Left lung (tissue), 14 donors: ENCODE measurements at places on chromosomes 5 and 9. TPM values are rescaled to one million over a fixed set of nuclear protein-coding genes. Genes with fewer than 3 reads are reported as not detected.
A peak's percentile ranks its signal among the peaks of the same experiment; 100 is the strongest.

The PCDHGA5 gene
- 2.0 TPM for total RNA-seq

The PRLR gene
- total RNA-seq = 0.84 TPM

GRCh38 chr9:121292801-121293241, 24.9 kb downstream of the GSN start:
- no peaks in the 10 kb centered on the region for H3K27me3 ChIP-seq
- H3K4me3 ChIP-seq = no peak overlapping the region
- H3K27ac ChIP-seq = no peak overlapping the region
- DNase-seq = no peak
- peaks cover 80% of the 10 kb centered on the region for H3K4me1 ChIP-seq

DNA sequence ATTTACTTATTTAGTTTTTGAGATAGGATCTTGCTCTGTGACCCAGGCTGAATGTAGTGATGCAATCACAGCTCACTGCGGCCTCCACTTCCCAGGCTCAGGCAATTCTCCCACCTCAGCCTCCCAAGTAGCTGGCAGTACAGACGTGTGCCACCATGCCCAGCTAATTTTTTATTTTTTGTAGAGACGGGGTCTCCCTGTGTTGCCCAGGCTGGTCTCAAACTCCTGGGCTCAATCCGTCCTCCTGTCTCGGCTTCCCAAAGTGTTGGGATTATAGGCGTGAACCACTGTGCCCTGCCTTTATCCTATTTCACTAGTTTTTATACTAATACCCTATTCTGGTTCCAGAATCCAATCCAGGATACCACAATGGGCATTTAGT, 6.8 kb downstream of the RPS14 start:
- H3K36me3 ChIP-seq = peaks cover 62% of the 10 kb centered on the region
- no peak overlapping the region for H3K4me3 ChIP-seq
- no peak overlapping the region for H3K27ac ChIP-seq
- peaks cover 3% of the 10 kb centered on the region for H3K4me1 ChIP-seq
- DNase-seq = no peak

- no peak for DNase-seq
- no peak overlapping the region for H3K4me3 ChIP-seq
- no peaks in the 10 kb centered on the region for H3K27me3 ChIP-seq
- H3K4me1 ChIP-seq = no peaks in the 10 kb centered on the region
- H3K27ac ChIP-seq = no peak overlapping the region
- H3K36me3 ChIP-seq = no peaks in the 10 kb centered on the region
These were observed 29.7 kb downstream of the MEGF10 start for GRCh38 chr5:127320032-127320965.

- no peaks in the 10 kb centered on the region for H3K36me3 ChIP-seq
- peak overlapping the region; percentile 91 for H3K27ac ChIP-seq
- no peak overlapping the region for H3K4me3 ChIP-seq
- DNase-seq = no peak
- H3K27me3 ChIP-seq = no peaks in the 10 kb centered on the region
- peaks cover 86% of the 10 kb centered on the region for H3K4me1 ChIP-seq
These were observed 4.3 kb downstream of the PRRC2B start for GRCh38 chr9:131398204-131398603.

GRCh38 chr9:133103183-133103986, 17.7 kb downstream of the RALGDS start:
- peak; percentile 55 for DNase-seq
- no peak overlapping the region for H3K4me3 ChIP-seq
- H3K27me3 ChIP-seq = no peaks in the 10 kb centered on the region
- no peaks in the 10 kb centered on the region for H3K4me1 ChIP-seq
- H3K36me3 ChIP-seq = peaks cover 98% of the 10 kb centered on the region

DNA sequence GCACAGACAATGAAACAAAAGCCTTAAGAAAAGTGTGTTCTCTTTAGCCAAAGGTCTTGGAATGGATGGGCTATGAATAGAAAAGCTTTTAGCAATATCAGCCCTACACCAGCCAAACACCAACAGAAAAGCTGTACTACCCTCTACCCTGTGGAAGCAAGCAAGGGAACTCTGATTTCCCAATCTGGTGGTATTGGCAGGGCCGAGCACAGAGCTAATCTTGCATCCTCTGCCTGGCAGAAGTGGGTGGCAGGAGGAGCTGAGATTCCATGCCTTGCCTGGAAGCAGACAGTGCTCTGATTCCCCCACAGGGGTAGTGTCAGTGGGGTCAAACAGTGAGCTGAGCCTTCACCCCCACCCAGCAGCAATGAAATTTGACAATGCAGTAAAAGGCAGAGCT, 29.6 kb upstream of the ZNF782 start:
- H3K36me3 ChIP-seq = no peaks in the 10 kb centered on the region
- DNase-seq = no peak
- H3K27me3 ChIP-seq = peaks cover 9% of the 10 kb centered on the region
- no peak overlapping the region for H3K4me3 ChIP-seq
- no peak overlapping the region for H3K27ac ChIP-seq
- no peaks in the 10 kb centered on the region for H3K4me1 ChIP-seq

- peak overlapping the region; percentile 87 for H3K27ac ChIP-seq
- no peak for DNase-seq
- no peaks in the 10 kb centered on the region for H3K36me3 ChIP-seq
- peaks cover 14% of the 10 kb centered on the region for H3K4me1 ChIP-seq
These were observed 366 bp downstream of the EPB41L4A start for GRCh38 chr5:112418659-112419163.

- no peaks in the 10 kb centered on the region for H3K4me1 ChIP-seq
- H3K27ac ChIP-seq = no peak overlapping the region
- no peak for DNase-seq
- no peaks in the 10 kb centered on the region for H3K27me3 ChIP-seq
- no peaks in the 10 kb centered on the region for H3K36me3 ChIP-seq
These were observed 20.4 kb upstream of the CYFIP2 start for GRCh38 chr5:157245476-157245875.
